ENCODE measurements at places on chromosomes 13 and 19. TPM values are rescaled to one million over a fixed set of nuclear protein-coding genes. Genes with fewer than 3 reads are reported as not detected.

Gene ZNF653
- total RNA-seq, result 3.7 TPM

Gene STAP2
- total RNA-seq, result 1.7 TPM

Gene SIGLEC11
- 3.3 TPM for total RNA-seq

Gene KCNN4
- 0.57 TPM for total RNA-seq

Gene UPK1A
- total RNA-seq, result not detected

Gene LIM2
- total RNA-seq, result not detected

Gene ZNF792
- 7.7 TPM for total RNA-seq

Gene NDUFA7
- total RNA-seq, result 15.8 TPM

Gene RPL18
- total RNA-seq, result 1,648 TPM

Gene LILRB3
- total RNA-seq, result 16.0 TPM

Gene KLK15
- total RNA-seq, result not detected

Gene ZNF724
- total RNA-seq, result 3.7 TPM

Gene GNA15
- total RNA-seq, result 8.1 TPM

Gene LGI4
- total RNA-seq, result 11.6 TPM

Gene CGB8
- total RNA-seq, result not detected

Gene NKPD1
- not detected for total RNA-seq

Gene FUT3
- not detected for total RNA-seq

Gene CLDN10
- total RNA-seq, result 0.75 TPM

Gene LILRA1
- not detected for total RNA-seq

Gene LILRA2
- 4.9 TPM for total RNA-seq

Gene KLHL1
- not detected for total RNA-seq
